ENCODE measurements at places on chromosomes 2 and 18. TPM values are rescaled to one million over a fixed set of nuclear protein-coding genes. Genes with fewer than 3 reads are reported as not detected.

GRCh38 chr2:112273349-112273748 is 2.0 kb upstream of the ZC3H6 start:
- DNase-seq: no peak
- no peak overlapping the region for H3K4me3 ChIP-seq
- H3K27me3 ChIP-seq: no peaks in the 10 kb centered on the region
- H3K36me3 ChIP-seq: no peaks in the 10 kb centered on the region
- no peak overlapping the region for H3K27ac ChIP-seq

- H3K4me3 ChIP-seq: peak overlapping the region; percentile 52
- H3K27me3 ChIP-seq: no peaks in the 10 kb centered on the region
- peak; percentile 44 for DNase-seq
- H3K27ac ChIP-seq: peak overlapping the region; percentile 89
Observed at GRCh38 chr2:226031647-226032501, 632.4 kb downstream of the NYAP2 start.

DNA sequence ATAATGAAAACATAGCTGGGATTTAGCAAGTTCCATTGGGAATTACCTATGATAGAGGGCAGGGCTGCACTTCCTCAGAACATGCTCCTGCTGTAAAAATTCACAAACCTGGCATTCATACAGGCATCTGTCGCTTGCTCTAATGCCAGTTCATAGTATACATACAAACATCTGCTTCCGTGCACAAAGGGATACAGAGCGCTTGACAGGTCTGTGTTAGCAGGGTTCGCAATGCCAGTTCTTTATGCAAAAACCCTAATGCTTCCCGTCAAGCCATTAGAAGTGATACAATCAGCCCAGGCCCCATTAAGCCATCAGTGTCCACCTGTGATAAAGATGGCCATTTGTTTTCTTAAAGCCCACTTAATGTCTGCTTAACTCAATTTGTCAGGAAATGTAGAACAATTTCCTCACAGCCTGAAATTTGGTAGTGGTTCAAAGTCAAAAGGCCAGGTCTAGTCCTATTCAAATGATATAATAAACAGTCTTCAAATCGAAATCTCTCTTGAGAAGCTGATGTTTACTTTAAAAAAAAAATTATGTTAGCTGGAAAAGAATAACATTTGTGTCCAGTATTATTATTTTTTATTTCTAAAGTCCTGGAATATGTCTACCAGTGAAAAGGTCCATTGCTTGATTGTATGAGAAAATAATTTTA is 556.3 kb downstream of the ARHGAP15 start:
- H3K4me3 ChIP-seq: no peak overlapping the region
- no peak overlapping the region for H3K27ac ChIP-seq
- no peaks in the 10 kb centered on the region for H3K27me3 ChIP-seq
- H3K36me3 ChIP-seq: no peaks in the 10 kb centered on the region
- DNase-seq: no peak
- H3K4me1 ChIP-seq: no peaks in the 10 kb centered on the region

DNA sequence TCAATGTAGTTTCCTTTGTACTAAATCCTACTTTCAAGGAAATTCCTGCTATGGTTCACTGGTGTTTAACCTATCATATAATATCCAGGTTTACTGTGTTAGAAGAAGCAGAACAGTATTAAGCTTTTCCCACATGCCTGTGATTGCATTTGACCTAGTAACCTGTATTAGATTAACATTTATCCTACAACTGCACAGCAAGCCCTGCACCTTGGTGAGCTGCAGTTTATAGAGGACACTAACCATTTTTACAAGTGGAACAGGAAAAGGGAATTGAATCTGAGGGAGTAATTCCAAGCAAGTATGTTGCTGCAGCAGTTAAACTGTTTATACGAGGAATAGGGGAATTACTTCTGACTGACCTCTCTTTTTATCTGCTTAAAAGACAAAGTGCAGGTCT is 328.6 kb downstream of the ETAA1 start:
- DNase-seq: no peak
- peaks cover 2% of the 10 kb centered on the region for H3K27me3 ChIP-seq
- no peak overlapping the region for H3K27ac ChIP-seq
- no peaks in the 10 kb centered on the region for H3K36me3 ChIP-seq
- H3K4me1 ChIP-seq: no peaks in the 10 kb centered on the region
- H3K4me3 ChIP-seq: no peak overlapping the region

DNA sequence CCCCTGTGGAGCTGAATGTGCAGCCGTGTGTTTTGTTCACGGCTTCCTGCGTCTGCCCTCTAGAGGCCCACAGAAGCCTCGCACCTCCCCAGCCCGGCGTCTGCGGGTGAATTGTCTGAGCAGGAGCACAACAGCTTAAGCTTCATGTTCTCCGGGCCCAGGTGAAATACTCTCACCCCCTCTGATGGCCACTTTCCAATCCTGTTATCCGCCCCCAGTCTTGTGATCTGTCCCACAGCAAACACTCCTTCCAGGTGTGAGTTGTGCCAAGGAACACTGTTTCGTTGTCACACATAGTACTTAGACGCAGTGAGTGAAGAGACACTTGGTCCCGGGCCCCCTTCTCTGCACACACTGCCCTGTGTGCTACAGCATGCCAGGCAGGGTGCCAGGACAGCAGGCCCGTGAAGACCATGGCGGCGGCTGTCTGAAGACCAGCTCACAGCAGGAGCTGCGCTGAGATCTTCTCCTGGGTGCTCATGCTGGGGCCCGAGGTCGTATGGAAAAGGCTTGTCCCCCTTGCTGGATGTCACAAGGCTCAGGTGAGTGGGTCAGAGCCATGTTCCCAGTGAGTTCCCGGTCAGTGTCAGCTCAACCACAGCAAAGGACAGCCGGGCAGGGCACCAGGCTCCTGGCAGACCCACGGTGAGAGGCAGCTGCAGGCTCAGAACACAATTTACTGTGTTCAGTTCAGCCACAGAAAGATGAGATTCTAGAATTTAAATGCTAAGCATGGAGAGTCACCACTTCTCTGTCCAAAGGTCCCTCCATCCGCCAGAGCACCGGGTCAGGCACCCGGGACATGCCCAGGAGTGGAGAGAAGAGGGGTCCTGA is 6.8 kb upstream of the PXDN start:
- DNase-seq: peak; percentile 86
- no peak overlapping the region for H3K4me3 ChIP-seq
- H3K4me1 ChIP-seq: peaks cover 19% of the 10 kb centered on the region
- no peaks in the 10 kb centered on the region for H3K36me3 ChIP-seq
- H3K27me3 ChIP-seq: no peaks in the 10 kb centered on the region

- H3K27me3 ChIP-seq: no peaks in the 10 kb centered on the region
- H3K27ac ChIP-seq: no peak overlapping the region
- H3K36me3 ChIP-seq: no peaks in the 10 kb centered on the region
- no peak overlapping the region for H3K4me3 ChIP-seq
Observed at GRCh38 chr18:73099759-73100158, 232.0 kb upstream of the NETO1 start.

DNA sequence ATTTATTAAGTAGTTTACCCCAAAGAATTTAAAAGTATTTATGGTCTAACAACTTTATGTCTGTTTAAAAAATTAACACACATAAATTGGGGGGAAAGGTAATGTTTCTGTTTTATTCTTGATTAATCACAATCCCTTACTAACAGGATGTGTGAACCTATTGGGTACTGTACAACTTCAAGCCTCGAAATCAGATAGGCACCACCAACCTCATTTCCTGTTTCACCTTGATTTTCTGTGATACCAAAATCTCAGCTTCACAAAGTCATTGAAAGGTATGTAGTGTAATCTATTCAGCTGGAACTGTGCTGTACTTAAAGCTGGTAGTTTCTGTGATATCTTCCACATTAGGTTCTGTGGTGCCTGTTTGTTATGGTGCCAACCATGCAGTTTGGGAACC is 4.0 kb downstream of the RNMT start:
- DNase-seq: no peak
- no peaks in the 10 kb centered on the region for H3K27me3 ChIP-seq
- no peaks in the 10 kb centered on the region for H3K4me1 ChIP-seq
- peaks cover 8% of the 10 kb centered on the region for H3K36me3 ChIP-seq

GRCh38 chr2:134197445-134197844 is 56.4 kb upstream of the MGAT5 start:
- no peak for DNase-seq
- no peak overlapping the region for H3K4me3 ChIP-seq
- no peaks in the 10 kb centered on the region for H3K27me3 ChIP-seq
- H3K27ac ChIP-seq: no peak overlapping the region

GRCh38 chr2:183214680-183215079 is 90.4 kb downstream of the NUP35 start:
- no peaks in the 10 kb centered on the region for H3K36me3 ChIP-seq
- no peak for DNase-seq
- H3K27ac ChIP-seq: no peak overlapping the region
- H3K27me3 ChIP-seq: no peaks in the 10 kb centered on the region

GRCh38 chr2:3637311-3637675 is 20.7 kb upstream of the ALLC start:
- no peak for DNase-seq
- peaks cover 9% of the 10 kb centered on the region for H3K27me3 ChIP-seq
- no peak overlapping the region for H3K27ac ChIP-seq
- H3K36me3 ChIP-seq: no peaks in the 10 kb centered on the region
- H3K4me3 ChIP-seq: no peak overlapping the region
- no peaks in the 10 kb centered on the region for H3K4me1 ChIP-seq

GRCh38 chr18:76339246-76339620 is 155.8 kb downstream of the ZNF516 start:
- DNase-seq: no peak
- no peaks in the 10 kb centered on the region for H3K4me1 ChIP-seq
- no peak overlapping the region for H3K27ac ChIP-seq
- no peak overlapping the region for H3K4me3 ChIP-seq
- H3K36me3 ChIP-seq: no peaks in the 10 kb centered on the region
- H3K27me3 ChIP-seq: no peaks in the 10 kb centered on the region

GRCh38 chr2:160417745-160418397 is 75.7 kb downstream of the RBMS1 start:
- H3K36me3 ChIP-seq: no peaks in the 10 kb centered on the region
- H3K27ac ChIP-seq: peak overlapping the region; percentile 50
- H3K27me3 ChIP-seq: no peaks in the 10 kb centered on the region
- no peak overlapping the region for H3K4me3 ChIP-seq

DNA sequence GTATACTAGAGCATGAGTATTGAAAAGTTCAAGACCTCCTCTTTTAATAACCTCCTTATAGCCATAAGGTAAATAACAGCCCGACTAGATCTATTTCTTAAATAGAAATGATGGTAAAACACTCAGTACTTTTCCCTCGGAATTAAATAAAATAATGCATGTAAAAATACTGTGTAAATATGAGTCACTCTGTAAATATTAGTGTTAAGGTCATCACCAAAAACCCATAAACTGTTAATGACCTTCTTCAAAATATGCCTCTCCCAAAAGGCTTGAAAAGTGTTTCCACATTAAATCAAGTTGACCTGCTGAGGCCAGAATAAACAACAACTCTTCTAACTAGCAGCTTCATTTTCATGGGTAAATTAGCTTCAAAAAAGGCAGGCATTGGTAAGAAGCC is 25.3 kb upstream of the BZW1 start:
- peak overlapping the region; percentile 88 for H3K27ac ChIP-seq
- H3K4me3 ChIP-seq: no peak overlapping the region
- no peaks in the 10 kb centered on the region for H3K27me3 ChIP-seq
- peaks cover 12% of the 10 kb centered on the region for H3K4me1 ChIP-seq
- H3K36me3 ChIP-seq: no peaks in the 10 kb centered on the region
- DNase-seq: peak; percentile 75

DNA sequence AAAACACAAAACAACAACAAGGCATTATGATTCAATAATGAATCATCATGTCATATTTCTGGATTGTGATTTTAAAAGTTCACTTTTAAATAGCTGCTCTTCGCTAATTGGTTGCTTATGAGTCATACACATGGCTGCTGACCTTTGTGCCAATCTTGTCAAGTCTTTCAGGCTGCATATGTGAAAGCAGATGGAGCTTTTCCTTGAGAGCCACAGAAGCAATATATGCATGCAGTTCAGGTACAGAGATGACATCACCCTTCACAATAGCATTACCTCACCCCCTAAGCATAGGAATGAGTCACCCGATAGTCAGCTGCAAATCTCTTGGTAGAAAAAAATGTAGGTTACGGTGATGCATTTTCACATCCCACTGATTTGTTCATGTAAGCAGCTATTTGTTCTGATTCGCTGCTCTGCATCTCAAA is 27.2 kb downstream of the EIF2AK3 start:
- no peaks in the 10 kb centered on the region for H3K27me3 ChIP-seq
- peak; percentile 99 for DNase-seq
- no peaks in the 10 kb centered on the region for H3K36me3 ChIP-seq
- peaks cover 9% of the 10 kb centered on the region for H3K4me1 ChIP-seq

GRCh38 chr18:8947566-8947965 is 154.9 kb upstream of the NDUFV2 start:
- H3K27me3 ChIP-seq: no peaks in the 10 kb centered on the region
- no peaks in the 10 kb centered on the region for H3K36me3 ChIP-seq
- no peak overlapping the region for H3K4me3 ChIP-seq
- no peak for DNase-seq

DNA sequence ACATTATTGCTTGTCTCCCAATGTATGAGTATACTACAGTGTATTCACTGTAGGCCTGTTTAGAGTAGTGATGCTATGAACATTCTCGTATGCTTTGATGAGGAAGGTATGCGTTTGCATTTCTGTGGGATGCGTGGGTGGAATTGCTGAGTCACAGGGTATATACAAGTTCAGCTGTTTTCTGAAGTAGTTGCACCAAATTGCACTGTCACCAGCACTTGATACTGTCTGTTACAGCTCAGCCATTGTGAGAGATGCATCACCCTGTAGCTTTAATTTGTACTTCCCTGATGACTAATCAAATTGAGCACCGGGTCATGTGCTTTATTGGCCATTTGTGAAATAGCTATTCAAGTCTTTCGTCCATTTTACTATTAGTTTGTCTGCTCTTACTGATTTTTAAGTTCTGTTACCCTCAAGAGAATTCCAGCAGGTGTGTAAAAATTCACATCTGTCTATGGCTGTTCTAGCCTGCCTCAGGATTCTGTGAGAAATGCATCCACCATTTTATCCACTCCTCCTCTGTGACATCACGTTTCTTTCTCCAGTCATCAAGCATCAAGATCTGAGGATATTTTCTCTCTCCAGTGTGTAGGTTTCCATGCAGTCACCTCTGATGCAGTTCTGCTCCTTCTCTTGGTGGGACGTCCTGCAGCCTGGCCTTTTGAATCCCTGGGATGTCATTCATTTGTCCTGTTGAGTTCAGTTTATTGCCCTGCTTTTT is 72.5 kb downstream of the DGKD start:
- peaks cover 18% of the 10 kb centered on the region for H3K4me1 ChIP-seq
- peak overlapping the region; percentile 19 for H3K27ac ChIP-seq
- H3K27me3 ChIP-seq: no peaks in the 10 kb centered on the region
- H3K4me3 ChIP-seq: no peak overlapping the region
- peak; percentile 99 for DNase-seq

GRCh38 chr18:26555804-26556553 is 7.6 kb upstream of the KCTD1 start:
- no peaks in the 10 kb centered on the region for H3K4me1 ChIP-seq
- H3K27me3 ChIP-seq: peaks cover 40% of the 10 kb centered on the region

HDAC4 gene
- 7.4 TPM for polyA plus RNA-seq

PMS1 gene
- polyA plus RNA-seq: 7.1 TPM

KCNJ3 gene
- not detected for polyA plus RNA-seq

DNMT3A gene
- polyA plus RNA-seq: 4.4 TPM

IGFBP5 gene
- polyA plus RNA-seq: 1,767 TPM

GAL3ST2 gene
- polyA plus RNA-seq: not detected
